ENCODE measurements at places on chromosomes 16 and 17. TPM values are rescaled to one million over a fixed set of nuclear protein-coding genes. Genes with fewer than 3 reads are reported as not detected.

Gene KCNJ16
- total RNA-seq: not detected

Gene KRT20
- not detected for total RNA-seq

Gene TBC1D3I
- total RNA-seq: not detected

Gene TRPV2
- total RNA-seq: 7.7 TPM

Gene NPIPA3
- total RNA-seq: 0.58 TPM

Gene ADORA2B
- 14.9 TPM for total RNA-seq
